ENCODE measurements at places on chromosomes 4 and X. TPM values are rescaled to one million over a fixed set of nuclear protein-coding genes. Genes with fewer than 3 reads are reported as not detected.

- DNase-seq = no peak
These were observed 27.8 kb downstream of the FAM184B start for GRCh38 chr4:17753646-17754045.

- DNase-seq = no peak
These were observed 15.8 kb upstream of the LDB2 start for GRCh38 chr4:16914208-16914607.

- DNase-seq = no peak
These were observed 37.4 kb upstream of the SMIM10L2A start for GRCh38 chrX:135384161-135384836.

The MAGEA1 gene
- not detected for polyA plus RNA-seq

The GLUD2 gene
- 3.8 TPM for polyA plus RNA-seq

Measured in right lung (tissue), 10 donors.